Stimulated activated CD8-positive, alpha-beta memory T cell treated with anti-CD3 and anti-CD28 coated beads, Interleukin-2, amount 100 ng/mL, for 1 hour (primary cell): ENCODE measurements at places on chromosomes 2 and 18.
A peak's percentile ranks its signal among the peaks of the same experiment; 100 is the strongest.

- DNase-seq, result no peak
Measured at GRCh38 chr2:139177041-139177440, 396.9 kb upstream of the NXPH2 start.

DNA sequence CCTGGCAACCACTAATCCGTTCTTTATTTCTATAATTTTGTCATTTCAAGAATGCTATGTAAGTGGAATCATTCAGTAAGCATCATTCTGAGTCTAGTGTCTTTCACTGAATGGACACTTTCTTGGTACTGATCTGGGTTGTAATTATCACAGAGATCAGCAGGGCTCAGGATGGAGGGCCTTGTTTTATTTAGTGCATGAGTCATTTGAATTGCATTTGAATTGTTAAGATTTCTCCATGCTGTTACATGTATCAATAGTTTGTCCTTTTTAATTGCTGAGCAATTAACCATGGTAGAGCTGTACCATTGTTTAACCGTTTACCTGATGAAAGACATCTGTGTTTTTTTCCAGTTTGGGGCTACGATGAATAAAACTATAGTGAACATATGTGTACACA, 256.4 kb downstream of the THSD7B start:
- DNase-seq, result no peak

DNA sequence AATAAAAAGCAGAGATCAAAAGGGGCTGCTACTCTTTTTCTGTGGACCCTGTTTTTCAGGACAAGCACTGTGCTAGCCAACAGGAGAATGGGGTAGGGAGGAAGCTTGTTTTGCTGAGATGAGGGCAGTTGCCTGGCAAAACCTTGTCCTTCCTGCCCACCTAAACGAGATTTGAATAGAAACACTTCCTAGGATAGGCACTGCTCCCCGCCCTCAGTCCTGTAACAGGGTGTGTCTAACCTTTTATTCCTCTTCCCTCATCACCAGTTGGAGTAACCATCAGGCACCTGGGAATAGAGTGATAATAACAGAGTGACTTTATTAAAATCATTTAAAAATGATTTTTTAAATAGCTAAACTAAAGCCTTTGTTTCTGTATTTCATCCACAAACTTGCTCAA, 368.8 kb downstream of the LNPK start:
- DNase-seq, result no peak

DNA sequence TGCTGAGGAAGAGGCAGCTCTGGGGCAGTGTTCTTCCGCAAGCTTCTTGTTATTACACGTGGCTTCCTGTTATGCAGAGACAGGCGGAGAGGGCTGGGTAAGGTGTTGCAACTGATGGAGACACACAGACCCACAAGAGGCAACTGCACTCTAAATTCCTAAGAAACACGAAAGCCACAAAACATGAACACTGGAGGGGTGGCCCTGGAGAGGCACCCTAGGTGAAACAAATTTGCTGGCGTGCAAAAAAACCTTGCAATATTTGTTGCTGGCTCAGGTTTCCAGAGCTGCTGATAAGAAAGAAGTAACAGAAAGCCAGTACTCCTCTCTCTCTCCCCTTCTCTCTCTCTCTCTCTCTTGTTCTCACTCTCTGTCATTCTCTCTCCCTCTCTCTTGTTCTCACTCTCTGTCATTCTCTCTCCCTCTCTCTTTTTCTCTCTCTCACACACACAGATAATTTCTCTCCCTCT, 31.8 kb downstream of the ARHGAP25 start:
- peak; percentile 37 for DNase-seq

GRCh38 chr2:58701688-58702301, 460.7 kb upstream of the FANCL start:
- no peak for DNase-seq

DNA sequence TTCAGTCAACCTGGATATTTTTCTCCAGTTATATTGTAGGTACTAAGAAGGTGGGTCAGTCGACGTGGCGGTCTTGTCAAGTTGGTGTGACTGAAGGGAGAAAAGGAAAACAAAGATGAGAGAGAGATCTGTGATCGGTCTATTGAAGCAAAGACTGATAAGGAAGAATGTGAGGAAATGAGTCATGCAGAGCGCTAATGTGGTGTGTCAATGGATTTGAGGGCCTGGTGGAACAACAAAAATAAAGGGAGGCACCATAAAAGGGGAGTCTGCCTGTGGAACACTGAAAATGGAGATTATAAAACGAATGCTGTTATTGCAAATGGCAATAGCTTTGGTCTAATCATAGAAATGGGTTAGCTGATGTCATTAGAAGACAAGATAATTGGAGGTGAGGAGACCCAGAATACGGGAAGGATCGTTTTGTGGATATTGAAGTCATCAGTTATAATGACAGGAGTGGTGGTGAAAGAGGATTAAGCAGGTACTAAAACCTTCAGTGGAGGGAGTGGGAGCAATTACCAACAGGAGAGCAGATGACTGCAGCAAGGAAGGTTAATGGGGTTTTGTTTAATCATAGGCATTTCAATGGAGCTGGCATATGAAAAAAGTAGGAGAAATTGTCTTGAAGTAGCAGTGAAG, 599.1 kb upstream of the FSHR start:
- no peak for DNase-seq

DNA sequence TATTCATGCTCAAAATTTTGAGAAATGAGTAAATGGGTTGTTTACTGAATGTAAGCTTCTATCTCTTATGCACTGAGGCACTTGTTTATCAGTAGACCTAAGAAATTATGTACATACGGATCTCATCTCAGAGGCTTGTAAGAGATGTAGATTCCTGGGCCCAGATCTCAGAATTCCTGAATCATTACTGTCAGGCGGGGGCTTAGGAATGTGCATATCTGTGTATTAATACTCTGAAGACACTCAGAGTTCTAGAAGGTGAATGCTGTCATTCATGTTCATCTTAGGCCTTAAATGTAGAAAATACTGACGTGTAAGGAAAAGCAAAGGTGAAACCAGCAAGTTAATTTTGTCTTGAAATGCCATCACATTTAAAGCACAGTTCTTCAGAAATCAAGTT, 169.6 kb downstream of the FMNL2 start:
- DNase-seq, result no peak
